GM12878 (cell line): ENCODE measurements at places on chromosomes 1 and 21. TPM values are rescaled to one million over a fixed set of nuclear protein-coding genes. Genes with fewer than 3 reads are reported as not detected.

The PRAMEF8 gene
- polyA plus RNA-seq = not detected in 2 replicates

The ADAMTS4 gene
- 0.05 TPM in 1 of 2 replicates, not detected in the other for polyA plus RNA-seq

The SDHB gene
- polyA plus RNA-seq = 240 and 249 TPM in 2 replicates

The S100A10 gene
- polyA plus RNA-seq = 1.6 and 2.1 TPM in 2 replicates

The XCL1 gene
- polyA plus RNA-seq = 0.68 and 0.83 TPM in 2 replicates

The SLC26A9 gene
- polyA plus RNA-seq = 0.09 TPM in 2 replicates

The MAST2 gene
- 11.4 and 14.6 TPM in 2 replicates for polyA plus RNA-seq

The DNMT3L gene
- not detected in 2 replicates for polyA plus RNA-seq

The OR4F29 gene
- polyA plus RNA-seq = not detected in 2 replicates

The SHCBP1L gene
- not detected in 2 replicates for polyA plus RNA-seq

The ZSWIM5 gene
- polyA plus RNA-seq = 0.07 TPM in 1 of 2 replicates, not detected in the other

- DNase-seq = no peak
These were observed 520 bp downstream of the TMEM201 start for GRCh38 chr1:9589144-9589718.

- DNase-seq = no peak
These were observed 734.3 kb downstream of the ADGRL2 start for GRCh38 chr1:82534996-82535395.

DNA sequence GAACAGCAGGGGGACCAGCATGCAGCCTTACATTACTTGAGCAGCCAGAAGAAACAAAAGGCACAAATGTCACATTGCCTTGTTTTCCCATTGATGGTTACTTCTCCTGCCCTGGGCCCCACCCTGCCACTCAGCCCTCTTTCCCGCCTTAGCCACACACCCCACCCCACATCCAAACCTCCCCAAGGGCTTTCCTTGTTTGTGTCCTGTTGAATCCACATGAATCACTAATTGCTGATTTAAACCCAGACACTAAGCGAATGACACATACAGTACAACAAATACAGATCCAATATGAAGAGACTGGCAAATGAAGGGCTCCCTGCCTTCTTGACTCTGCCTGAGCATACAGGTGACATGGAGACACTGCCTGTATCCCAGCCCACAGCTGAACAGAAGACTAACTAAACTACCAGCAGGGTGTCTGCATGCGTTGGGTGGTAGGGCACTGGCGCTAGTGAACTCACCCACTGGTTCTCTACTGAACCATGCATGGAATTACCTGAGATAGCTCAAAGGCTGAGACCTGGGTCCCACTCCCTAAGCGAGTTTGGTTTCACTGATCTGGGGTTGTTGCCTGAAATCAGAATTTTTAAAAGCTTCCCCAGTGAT is 3.1 kb downstream of the IGSF3 start:
- no peak for DNase-seq

GRCh38 chr1:73914951-73915350 is 283.0 kb downstream of the LRRIQ3 start:
- no peak for DNase-seq

GRCh38 chr1:61056573-61057439 is 25.6 kb upstream of the NFIA start:
- no peak for DNase-seq

GRCh38 chr1:183889095-183889494 is 84.2 kb downstream of the RGL1 start:
- DNase-seq = no peak

GRCh38 chr1:245673881-245674414 is 519.2 kb downstream of the KIF26B start:
- DNase-seq = peak; percentile 25

DNA sequence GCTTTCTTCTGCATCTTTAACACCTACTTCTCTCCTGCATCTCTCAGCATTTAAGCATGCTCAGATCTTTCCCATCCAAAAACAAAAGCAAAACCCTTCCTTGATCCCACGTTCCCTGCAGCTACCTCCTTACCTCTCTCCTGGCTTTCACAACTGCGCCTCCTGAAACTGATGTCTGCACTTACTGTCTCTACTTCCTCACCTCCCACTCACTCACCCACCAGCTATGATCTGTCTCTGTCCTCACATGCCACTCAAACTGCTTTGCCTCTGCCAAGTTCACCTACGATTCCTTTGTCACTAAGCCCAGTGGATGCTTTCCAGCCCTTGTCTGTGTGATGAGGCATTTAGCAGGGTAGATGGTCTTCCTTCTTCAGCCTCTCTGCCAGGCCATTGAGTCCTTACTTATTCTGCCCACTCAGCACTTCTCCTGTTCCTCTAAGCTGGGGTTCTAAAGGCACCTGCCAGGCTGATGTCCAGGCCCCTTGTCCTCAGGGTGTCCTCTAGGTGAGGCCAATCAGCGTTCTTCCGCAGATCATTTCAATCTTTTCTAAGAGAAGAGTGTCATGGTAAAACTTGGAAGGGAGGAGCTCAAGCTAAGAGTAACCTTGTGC is 10.0 kb upstream of the GJB3 start:
- no peak for DNase-seq

DNA sequence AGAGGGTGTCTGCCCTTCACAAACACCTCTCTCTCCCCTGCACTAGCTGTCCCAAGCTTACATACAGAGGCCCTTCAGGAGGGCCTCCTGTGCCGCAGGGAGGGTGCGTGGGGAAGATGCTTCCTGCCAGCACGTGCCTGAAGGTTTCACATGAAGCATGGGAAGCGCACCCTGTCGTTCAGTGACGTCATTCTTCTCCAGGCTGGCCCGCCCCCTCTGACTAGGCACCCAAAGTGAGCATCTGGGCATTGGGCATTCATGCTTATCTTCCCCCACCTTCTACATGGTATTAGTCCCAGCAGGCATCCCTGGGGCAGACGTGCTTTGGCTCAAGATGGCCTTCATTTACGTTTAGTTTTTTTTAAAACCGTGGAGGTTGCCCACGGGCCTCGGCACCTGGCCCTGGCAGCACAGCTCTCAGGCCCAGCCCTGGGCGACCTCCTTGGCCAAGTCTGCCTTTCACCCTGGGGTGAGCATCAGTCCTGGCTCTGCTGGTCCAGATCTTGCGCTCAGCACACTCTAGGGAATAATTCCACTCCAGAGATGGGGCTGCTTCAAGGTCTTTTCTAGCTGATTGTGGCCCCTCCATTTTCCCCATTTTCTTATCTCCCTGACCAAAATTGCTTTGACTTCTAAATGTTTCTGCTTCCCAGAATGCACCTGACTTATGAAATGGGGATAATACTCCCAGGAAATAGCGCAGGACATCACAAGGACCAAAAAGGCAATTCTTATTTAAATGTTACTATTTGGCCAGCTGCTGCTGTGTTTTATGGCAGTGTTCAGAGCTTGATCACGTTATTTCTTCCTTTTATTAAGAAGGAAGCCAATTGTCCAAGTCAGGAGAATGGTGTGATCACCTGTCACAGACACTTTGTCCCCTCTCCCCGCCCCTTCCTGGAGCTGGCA is 6.1 kb downstream of the NPPA start:
- DNase-seq = no peak

GRCh38 chr1:25653558-25653957 is 37.0 kb downstream of the MAN1C1 start:
- DNase-seq = no peak

- no peak for DNase-seq
These were observed 9.2 kb downstream of the RNF2 start for GRCh38 chr1:185054365-185055060.

DNA sequence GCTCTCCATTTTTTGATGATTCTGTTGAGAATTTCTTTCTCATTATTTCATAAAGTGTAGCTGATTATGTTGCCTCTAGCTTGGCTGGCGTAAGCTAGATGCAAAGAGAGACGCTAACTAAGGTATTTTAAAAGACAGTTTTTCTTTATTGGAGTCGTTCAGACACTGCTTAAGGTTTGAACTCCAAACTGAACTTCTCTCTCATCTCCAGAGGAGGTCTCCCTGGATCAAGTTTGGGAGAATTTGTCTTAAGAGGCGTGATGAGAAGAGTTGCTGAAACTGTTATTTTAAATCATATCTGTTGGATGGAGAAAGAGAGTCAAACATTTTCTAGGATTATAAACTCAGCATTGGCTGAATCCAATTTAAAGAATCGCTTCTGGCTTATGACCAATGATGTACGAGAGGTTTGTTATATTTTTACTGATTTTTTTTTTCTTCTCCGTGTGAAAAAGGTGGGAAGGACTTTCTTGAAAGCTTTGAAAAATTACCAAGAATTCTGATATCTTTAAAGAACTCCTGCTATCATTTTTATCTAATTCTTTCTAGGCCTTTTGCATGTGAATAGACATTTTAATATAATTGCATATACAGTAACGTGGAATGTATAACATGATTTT is 34.0 kb downstream of the MAP3K7CL start:
- no peak for DNase-seq

- no peak for DNase-seq
These were observed 148.3 kb downstream of the TGFBR3 start for GRCh38 chr1:91737650-91738049.

GRCh38 chr1:229305392-229305791 is 34.5 kb downstream of the RAB4A start:
- DNase-seq = no peak

- no peak for DNase-seq
These were observed 36.7 kb downstream of the ADAM30 start for GRCh38 chr1:119859647-119860046.

DNA sequence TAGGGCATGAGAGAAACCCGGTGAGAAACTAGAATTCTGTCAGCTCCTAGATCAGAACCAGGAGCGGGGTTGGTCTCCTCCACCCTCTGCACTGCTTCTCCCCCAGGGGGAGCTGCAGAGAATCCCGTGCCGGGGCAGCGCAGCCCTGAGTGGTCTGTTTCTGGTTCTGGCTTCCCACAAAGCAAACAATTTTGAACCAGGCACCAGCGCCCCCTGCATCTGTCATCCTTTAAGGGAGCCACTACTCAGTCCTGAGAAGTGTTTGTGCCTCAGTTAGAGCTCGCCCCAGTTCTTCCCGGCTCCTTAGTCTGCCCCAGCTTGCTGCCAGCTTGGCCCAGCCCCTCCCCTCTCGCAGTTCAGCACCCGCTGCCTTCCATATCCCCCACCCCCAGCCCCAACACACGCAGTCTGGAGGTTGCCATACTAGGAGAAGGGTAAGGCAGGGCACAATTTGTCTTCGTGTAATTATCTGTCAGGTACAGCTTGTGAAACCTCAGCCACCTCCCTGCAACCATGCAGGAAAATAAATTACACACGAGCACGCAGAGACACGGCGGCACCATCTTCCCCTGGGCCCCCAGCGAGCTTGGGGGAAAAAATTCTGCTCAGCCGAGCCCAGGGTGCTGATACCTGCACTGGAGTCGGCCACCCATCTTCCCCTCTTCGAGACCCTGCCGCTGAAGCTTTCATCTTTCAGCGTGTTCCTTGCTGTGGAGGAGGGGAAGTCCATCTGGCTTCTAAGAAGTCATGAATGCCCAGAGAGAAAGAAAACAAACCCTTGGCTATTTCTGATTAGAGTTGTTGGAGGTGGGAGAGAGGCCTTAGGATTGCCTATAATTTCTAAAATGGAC is 62.6 kb upstream of the CD1D start:
- no peak for DNase-seq

DNA sequence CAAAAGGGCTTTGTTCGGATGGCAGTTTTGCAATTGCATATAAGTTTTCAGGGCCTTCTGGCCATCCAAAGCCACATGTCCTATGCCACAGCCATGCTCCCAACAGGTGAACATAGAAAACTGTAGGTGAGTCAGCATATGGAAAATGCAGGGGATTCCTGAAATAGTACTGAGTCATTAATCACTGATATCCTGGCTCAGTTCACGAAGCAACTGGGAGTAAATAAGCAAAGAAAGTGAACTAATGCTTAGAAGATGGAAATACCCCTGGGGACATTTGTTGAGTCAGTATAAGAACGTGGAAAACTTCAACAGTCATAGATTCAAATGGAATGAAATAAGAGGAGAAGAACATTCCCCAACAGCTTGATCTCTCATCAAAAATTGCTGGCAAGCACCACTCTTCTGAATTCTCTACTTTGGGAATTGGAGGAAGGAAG is 148.9 kb upstream of the RUNX1 start:
- DNase-seq = no peak

GRCh38 chr1:173868266-173869020 is at the start of gene ZBTB37:
TSS of gene ZBTB37 (plus strand) at chr1:173868380. CDS start at chr1:173870226, 1,846 bp downstream.
- no peak for DNase-seq
